ENCODE measurements at places on chromosomes 7 and 10. TPM values are rescaled to one million over a fixed set of nuclear protein-coding genes. Genes with fewer than 3 reads are reported as not detected.

FAM13C gene
- total RNA-seq: 0.94 TPM

TMEM178B gene
- total RNA-seq: 9.4 TPM

KCNH2 gene
- 14.7 TPM for total RNA-seq

ABCC2 gene
- 0.45 TPM for total RNA-seq

GIMAP7 gene
- total RNA-seq: not detected

AMZ1 gene
- total RNA-seq: 0.73 TPM

- DNase-seq: peak; percentile 84
These were observed 54.2 kb upstream of the FHIP2A start for GRCh38 chr10:114767101-114767985.

GRCh38 chr10:5876181-5876768 lies 13.4 kb downstream of the ANKRD16 start:
- no peak for DNase-seq

GRCh38 chr7:7569615-7570014 lies 2.9 kb downstream of the MIOS start:
- no peak for DNase-seq

DNA sequence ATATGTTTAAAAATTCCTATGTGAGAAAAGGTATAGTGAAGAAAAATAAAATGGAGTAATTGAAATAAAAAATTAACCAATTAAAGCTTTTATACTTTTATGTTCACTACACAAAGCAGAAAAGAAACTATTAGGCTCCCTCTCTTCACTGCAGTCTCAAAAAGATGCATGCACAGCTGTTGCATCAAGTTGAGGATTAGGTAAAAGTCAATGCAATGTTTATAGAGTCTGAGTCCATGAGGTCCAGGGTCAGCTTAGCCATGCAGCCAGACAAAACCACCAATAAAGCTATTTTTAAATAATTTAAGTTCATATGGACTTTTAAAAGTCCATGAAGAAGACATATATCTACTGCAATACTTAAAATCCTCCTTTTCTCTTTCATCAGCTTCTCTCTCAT lies 31.1 kb upstream of the ING3 start:
- no peak for DNase-seq

GRCh38 chr7:43229801-43230200 lies 117.4 kb downstream of the HECW1 start:
- DNase-seq: no peak

GRCh38 chr7:47988496-47989386 lies 9.3 kb upstream of the HUS1 start:
- peak; percentile 39 for DNase-seq

DNA sequence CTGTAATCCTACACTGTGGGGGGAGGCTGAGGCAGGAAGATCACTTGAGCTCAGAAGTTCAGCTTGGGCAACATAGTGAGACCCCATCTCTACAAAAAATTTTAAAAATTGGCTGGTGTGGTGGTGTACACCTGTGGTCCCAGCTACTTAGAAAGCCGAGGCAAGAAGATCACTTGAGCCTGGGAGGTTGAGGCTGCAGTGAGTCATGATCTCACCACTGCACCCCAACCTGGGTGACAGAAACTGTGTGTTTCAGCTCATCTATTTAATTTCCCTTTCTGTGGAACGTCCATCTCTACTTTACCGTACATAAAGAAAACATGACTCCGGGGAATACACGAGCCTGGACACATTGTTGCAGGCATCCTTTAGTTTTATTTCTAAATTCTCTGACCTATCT lies 354.6 kb upstream of the PLXDC2 start:
- no peak for DNase-seq
